ENCODE measurements at places on chromosomes 3 and 15.

- DNase-seq, result no peak
Observed at GRCh38 chr3:51813539-51813938, 34.5 kb upstream of the IQCF6 start.

DNA sequence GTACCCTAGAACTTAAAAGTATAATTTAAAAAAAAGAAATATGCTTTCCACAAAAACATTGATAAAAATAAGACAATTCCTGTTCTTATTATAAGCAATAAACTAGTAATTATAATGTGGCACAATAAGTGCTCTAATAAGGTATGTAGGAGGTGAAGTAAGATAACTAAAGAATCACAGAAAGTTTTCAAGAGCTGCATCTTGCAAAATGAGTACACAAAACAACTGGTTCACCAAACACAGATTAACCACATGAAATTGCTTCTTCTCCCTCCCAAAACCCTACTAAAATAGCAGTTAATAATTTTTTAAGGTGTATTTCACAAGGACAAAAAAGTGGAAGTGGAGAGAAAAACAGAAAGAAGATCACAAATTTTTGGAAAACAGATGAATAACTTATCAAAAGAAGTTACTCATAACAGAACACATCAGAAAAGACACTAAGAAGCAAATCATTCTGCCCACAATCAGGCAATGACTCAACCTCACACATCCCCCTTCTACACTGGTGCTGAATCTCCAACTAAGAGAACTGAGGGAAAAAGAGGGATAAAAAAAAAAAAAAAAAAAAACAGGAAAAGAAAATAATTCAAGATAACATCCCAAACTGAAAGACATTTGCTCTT, 64.2 kb downstream of the TBC1D5 start:
- DNase-seq, result no peak

- DNase-seq, result no peak
Observed at GRCh38 chr3:62824965-62825592, 50.1 kb downstream of the CADPS start.

DNA sequence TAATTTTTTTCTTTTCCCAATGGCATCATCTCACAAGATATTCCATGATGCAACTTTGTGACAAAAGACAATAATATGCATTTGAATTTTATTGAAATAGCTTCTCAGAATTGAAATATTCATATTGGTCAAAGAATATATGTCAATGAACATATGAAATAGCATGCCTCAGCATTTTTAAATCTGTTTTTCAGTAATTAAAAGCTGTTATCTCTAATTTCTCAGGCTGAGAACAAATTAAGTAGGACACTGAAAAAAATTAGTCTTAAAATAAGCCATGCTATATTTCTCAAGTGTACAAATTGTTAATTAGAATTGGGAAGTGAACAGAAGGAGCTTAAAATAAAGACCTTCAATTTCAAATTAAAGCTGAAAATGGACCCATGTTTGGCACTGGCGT, 570.1 kb downstream of the MFSD1 start:
- no peak for DNase-seq

DNA sequence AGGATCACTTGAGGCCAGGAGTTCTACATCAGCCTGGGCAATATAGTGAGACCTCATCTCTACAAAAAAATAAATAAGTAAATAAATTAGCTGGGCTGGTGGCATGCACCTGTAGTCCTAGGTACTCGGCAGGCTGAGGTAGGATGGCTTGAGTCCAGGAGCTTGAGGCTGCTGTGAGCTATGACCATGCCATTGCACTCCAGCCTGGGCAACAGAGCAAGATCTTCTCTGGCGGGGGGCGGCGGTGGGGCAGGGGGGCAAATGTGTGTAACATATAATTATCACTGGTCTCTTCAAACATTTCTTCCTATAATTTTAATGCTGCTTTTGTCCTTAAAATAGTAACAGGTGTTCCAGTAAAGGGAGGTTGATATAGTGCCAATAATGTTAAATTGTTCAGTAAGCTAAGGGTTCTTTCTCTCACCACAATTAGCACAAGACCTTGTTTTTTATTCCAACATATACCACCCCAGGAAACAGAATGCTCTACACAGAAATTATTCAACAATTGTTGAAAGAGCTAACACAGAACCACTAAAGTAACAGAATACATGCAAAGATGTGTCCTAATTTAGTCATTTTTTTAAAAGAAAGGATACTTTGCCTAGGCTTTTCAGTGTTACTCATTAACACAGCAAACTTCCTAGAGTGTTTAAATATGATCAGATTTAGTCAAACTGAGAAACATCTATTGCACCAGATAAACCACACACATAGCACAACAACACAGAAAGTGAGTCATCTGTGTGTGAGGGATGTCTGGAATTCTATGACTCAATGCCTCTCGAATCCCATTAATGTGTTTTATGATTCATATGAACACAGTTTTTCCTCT, 29.1 kb downstream of the ANKRD28 start:
- peak; percentile 18 for DNase-seq

DNA sequence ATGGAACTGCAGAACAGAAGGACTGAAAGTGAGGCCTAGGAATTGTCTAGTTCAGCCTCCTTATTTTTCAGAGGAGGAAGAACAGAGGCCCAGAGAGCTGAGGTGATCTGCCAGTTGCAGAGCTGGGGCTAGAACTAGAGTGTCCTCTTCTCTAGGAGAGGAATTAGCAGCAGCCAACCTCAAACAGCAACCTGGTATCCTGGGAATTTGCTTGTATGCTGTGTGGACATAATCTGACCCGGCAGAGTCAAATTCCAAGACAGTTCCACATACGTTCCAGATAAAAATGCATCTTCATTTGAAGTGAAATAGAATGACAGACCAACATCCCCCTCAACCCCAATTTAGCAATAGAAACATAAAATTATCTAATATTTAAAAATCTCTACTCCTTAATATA, 13.5 kb upstream of the TSC22D2 start:
- no peak for DNase-seq

GRCh38 chr3:54916732-54917131, 11.1 kb downstream of the LRTM1 start:
- DNase-seq, result no peak

DNA sequence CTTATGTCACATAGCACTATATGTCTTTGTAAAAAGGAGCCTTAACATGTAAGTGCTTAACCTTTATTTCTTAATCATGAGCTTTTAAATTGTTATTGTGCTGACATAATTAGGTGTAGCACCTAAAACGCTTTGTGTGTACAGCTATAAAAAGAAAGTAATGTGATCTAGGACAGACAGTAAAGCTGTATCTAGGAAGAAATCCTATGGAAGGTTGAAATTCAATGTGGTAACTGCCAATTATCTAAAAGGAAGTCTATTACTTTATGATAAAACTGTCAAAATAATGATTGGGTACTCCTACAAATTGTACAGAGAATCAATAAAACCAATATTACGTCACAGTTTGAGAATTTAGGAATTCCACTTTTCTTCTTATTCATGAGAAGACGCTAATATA, 87.9 kb downstream of the CDIN1 start:
- DNase-seq, result no peak

DNA sequence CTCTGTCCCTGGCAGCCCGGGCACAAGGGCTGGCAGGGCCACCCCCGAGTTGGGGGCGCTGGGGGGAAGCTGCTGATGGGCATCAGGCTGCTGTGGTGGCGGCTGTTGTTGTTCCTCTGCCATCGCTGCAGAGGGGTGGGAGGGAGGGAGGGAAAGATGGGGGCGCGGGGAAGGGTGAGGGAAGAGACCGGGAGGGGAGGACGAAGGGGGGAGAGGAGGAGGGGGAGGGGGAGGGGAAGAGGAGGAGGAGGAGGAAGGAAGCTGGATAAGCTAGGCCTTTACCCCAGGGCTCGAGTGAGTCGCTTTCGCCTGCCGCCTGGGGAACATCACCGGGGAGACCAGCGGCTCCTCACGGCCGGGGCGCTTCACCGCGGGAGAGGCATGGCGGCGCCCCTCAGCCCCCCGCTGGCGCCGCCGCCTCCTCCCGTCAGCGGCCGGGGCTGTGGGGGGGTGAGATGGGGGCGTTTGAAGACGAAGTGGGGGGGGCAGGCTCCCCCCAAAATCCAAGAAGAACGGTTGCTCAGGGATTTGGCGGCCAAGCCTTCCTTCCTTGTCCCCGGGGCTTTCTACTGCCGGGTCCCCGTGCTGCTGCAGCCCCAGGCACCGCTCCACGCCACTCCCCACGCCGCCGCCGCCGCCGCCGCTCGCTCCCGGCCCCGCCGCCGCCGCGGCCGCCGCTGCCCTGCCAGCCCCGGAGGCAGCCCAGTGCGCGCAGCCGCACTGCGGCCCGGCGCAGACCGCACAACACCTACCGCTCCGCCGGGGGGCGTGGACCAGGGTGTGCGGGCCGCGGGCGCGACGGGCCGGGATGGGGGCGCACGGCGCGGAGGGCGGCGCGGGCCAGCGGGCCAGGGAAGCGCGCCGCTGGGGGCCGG, at the start of gene RFX7:
Gene RFX7, minus strand, starts transcription at position 717 of the 875 bp plus-strand sequence. Its CDS starts 594 bp downstream, at position 123.
- peak; percentile 23 for DNase-seq

GRCh38 chr15:29097168-29097567, 172.5 kb downstream of the NSMCE3 start:
- DNase-seq, result no peak

DNA sequence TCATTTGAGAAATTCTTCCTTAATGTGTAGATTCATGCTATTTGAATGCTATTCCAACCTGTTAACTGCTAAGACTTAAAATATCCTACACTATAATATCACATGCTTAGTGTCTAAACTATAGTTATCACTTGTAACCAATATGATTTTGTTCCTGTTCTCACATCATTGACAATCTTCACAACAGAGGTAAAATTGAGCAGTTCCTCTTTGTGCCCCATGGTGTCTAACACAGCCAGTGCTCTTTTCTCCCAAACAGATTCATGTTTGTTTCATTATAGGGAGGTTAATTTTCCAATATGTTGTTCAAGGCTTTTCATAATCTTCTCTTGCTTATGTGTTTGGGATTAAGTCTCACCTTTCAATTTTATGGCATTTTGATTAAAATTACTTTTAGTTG, 591.1 kb downstream of the ZPLD1 start:
- DNase-seq, result no peak

GRCh38 chr15:67696087-67696486, 129.2 kb upstream of the SKOR1 start:
- no peak for DNase-seq

DNA sequence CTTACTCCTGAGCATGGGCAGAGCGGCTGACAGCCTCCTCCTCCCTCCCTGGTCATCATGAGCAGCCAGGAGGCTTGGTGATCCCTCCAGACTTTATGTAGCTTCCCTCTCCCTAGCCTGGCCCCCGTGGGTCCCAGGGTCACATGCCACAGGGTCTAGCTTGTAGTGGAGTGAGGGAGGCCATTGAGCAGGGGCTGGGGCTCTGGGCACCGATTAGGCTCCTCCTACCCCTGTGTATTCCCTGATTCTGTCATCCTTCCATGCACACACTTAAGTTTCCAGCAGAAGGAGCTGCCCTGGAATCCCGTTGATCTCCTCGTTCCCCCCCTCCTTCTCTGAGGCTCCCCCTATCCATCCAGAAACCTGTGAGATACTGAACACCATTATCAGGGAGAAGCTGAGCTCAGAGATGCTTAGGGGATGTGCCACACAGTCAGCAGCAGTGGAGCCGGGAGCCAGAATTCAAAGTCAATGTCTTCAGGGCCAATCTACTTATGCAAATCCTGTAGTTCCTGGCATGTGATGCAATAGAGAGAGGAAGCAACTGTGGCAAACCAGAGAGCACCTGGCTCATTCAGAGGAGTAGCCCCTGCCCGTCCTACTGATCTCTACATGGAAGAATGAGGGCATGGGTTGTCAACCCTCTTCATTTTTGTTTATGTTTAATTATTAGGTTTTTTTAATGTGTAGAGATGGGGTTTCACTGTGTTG, 17.2 kb downstream of the CCDC33 start:
- DNase-seq, result no peak

All from AML-193 (cell line).